ENCODE measurements at places on chromosomes 1 and 21.

DNA sequence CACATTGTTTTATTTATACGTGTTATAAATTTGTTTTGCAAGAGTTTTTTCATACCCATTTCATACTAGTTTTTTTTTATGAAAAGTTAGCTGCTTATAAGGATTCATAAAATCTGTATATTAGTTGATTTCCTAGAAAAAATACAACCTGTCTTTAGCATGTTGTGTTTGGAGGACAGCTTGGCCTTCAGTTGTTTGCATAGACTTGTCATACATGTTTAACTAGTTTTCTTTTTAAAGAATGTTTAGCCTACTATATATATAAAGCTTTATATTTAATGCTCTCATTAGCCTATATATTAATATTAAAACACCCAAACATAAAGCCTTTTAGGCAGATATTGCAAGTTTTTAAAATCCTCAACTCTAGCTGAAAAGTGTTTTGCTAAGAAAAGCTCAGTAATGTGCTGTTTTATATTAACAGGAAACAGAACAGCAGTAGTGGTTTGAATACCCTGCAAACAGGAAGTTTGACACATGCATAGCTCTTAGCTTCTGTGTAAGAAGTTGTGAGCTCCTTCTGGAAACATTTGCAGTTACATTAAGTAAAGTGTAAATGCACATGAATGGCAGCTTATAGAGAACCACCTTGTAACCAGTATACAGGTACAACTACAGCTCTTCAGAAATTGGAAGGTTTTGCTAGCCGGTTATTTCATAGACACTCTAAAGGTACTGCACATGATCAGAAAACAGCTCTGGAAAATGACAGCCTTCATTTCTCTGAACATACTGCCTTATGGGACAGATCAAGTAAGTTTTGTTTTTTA, at the start of gene PRKACB:
Gene PRKACB, plus strand, starts transcription at position 476 of the 770 bp plus-strand sequence. Its CDS starts 91 bp downstream, at position 567.
- DNase-seq = no peak

GRCh38 chr1:111732718-111733117, 6.5 kb downstream of the INKA2 start:
- no peak for DNase-seq

DNA sequence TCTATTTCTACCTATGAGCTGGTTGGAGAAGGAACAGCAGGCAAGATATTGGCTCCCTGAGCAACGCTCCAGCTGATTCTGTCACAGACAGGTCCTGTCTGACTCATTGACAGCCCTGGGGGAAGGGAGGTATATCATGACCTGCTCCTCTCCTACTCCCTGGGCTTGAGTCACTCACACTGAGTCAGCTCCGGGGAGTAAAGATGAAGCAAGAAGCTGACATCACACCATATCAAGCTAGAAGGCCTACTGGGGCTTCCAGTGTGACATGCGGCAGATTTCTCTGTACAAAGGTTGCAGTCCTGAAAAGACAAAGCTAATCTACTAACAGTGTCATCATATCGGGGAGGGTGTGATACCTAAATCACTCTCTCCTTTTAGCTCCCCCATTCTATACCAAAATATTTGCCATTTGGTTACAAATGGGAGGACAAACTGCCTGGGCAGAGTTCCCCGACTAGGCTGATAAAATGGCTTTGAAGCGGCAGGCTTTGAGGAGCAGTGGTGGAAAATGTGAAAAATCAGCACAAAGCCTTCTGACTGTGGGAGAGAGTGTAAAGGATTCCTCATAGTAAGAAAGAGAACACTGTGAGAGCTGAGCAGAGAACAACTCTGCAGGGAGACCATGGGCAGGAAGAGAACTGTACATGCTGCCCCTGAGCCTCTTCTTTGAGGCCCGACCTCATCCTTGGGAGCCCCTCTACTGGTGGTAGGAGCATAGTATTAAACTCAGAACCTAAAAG, 15.5 kb downstream of the PI4KB start:
- DNase-seq = peak; percentile 92

DNA sequence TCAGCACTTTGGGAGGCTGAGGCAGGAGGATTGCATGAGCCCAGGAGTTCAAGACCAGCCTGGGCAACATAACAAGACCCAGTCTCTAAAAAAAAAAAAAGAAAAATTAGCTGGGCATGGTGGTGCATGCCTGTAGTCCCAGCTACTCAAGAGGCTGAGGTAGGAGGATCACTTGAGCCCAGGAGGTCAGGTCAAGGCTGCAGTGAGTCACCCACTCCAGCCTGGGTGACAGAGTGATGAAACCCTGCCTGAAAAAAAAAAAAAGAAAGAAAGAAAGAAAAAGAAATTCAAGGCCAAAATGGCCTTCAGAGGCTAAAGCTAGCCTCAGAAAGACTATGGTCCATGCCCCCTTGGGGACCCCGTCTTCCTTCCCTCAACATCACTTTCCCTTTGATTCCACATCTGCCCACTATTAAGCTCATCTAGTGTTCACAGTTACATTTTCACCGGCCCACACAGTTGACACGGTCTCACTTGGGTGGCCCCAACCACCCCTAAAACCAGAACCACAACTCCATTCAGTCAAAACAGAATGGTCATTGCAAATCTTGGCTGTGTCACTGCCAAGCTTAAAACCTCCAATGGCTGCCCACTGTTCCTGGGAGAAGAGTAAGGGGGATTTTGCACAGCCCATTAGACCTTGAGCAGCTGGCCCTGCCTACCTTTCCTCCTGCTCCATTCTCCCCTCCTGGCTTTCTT, 2.1 kb upstream of the CAPN8 start:
- DNase-seq = no peak

DNA sequence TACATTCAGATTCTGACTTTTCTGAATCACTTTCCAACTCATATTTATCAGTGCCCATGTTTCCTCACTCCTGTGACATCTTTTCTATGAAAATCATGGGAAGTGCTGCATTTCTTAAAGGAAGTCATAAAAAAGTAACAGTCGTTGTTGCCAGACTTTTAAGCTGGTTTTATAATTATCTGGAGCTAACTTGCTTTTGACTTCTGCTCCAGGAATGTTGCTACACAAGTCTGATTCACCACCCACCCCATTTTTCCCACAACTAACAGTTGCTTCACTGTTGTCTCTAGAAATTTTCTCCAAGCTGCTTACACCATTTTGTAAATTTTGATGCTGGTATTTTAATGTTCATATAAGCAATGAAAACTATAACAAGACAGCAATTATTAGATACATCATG, 12.2 kb downstream of the FCRLB start:
- no peak for DNase-seq

DNA sequence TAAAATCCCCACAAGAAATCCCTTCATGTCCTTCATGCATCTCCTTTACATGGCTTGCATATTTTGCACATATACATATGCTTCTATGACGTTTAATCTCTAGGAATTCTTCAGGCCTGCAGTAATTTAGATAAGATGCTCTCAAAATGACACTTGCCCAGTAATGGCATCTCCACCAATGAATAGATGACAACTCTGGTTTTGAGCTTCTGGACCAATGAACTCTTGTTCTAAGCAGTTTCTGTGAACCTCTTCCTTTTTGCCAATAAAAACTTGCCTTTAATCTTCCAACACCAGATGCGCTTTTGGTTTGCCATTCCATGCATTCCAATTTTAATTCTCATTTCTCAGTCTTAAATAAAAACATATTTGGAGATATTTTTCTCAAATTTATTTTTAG, 189.8 kb upstream of the OLFM3 start:
- no peak for DNase-seq

DNA sequence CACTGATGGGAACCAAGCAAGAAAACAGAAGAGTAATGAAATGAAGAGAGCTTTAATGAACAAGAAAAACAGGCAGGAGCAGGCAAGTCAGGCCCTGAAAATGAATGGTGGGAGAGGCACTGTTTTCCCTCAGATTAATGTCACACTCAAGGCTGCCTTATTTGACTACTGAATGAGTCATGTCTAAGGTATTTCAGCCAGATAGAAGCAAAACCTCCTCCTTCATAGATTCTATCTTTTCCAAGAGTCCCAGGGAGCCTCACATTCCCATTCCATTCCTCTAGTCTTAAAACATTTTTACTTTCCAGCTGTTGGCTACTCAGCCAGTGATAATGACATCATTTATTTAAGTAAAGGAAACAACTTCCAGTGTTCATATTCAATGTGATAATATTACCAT, 228.4 kb upstream of the NRIP1 start:
- no peak for DNase-seq

- no peak for DNase-seq
Measured at GRCh38 chr1:53766194-53766742, 27.3 kb upstream of the GLIS1 start.

DNA sequence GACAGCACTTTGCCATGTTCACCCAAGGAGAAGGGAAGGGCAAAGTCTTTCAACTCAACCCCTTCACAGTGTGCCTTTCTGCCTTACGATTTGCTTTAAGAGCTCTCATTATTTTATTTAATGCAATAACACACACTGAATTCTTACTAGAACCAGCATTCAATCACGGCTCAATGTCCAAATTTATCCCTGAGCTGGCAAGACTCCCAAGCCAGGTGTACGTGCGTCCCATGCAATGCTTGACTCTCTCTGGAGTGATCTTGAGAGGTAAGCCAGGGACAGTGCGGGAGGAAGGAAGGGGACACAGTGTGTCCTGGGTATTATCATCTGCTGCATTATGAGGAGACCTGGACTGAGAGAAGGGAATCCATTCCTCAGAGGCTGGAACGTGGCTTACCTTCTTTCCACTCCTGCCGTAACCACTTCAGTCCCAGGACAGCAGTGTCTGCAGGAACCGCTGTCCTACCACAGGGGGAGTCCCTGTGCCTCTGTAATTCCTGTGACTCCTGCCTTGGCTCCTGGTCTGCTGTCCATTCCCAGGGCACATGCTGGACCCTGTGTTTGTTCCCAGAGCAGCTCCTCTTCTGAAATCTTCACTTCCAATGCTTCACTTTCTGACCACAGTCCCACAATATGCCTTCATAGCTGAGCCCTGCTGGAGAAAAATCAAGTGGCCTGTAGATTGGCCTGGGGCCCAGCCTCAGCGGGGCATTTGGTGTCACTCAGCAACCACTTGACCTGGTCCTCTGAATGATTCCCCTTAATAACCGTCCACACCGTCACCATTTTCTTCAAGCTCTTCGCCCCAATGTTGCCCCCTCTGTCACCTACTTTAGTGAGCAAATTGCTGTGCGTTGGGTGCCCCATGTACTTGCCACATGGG, 28.6 kb upstream of the STUM start:
- no peak for DNase-seq

DNA sequence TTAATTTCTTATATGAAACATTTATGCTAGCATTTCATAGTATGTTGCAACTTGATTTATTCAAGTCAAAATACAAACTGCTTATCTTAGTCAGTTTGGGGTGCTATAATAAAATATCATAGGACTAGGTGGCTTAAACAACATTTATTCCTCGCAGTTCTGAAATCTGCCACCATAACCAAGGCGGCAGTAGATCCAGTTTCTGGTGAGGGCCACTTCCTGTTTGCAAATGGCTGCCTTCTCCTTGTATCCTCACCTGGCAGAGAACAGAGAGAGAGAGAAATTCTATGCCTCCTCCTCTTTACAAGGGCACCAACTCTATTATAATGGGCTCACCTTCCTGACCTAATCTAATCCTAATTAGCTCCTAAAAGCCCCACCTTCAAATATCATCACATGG, 76.1 kb upstream of the RGS2 start:
- DNase-seq = peak; percentile 20

GRCh38 chr21:45211661-45212060, 76.0 kb downstream of the POFUT2 start:
- no peak for DNase-seq

DNA sequence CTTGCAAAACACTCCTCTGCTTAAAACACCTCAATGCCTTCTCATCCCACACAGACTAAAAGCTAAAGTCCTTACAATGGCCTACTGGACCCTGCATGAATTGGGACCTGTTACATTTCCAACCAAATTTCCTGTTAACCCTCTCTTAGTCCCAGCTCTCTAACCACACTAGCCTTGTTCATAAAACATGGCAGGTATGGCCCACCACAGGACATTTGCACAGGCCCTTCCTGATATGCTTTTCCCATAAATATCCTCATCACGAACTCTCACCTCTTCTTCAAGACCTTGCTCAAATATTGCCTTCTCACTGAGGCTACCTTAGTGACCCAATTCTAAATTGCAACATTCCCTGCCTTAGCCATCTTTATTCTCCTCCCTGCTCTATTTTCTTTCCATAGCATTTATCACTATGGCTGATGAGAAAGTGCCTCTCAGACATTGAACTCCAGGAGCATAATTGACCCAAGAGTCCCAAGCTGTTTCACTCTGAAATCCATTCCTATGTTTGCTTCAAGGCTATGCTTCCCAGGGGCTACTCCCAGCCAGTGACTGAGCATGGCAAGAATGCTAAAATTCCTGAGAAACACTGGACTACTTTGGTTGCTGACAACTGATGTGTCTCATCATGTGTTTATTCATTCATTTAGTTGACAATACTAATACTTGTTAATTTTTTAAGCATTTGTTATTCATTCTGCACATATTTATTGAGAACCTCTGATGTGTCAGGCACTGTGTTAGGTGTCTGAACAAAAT, 2.7 kb upstream of the PALMD start:
- DNase-seq = no peak

GRCh38 chr1:43274125-43274803, 4.5 kb downstream of the TMEM125 start:
- peak; percentile 69 for DNase-seq

DNA sequence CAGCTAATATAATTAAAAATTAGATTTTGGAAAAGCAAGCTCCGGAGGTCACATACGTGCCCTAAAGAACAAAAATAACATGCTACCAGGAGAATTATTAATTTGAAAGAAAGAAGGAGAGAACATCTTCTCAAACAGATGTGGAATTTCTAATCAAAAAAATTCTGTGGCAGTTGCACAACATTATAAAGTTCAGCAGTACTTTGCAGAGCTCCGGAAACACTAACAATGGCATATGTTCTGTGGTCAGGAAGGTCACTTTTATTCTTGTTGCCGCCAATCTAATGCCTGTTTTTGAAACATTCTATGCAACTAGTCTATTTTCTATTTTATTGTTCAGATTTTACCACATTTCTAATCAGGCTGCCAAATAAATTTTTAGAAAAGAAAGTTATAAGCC, 186.8 kb downstream of the SMYD3 start:
- no peak for DNase-seq

GRCh38 chr1:147349533-147349932, 107.0 kb downstream of the CHD1L start:
- no peak for DNase-seq

- DNase-seq = peak; percentile 87
Measured at GRCh38 chr1:24199291-24199900, 12.3 kb upstream of the IFNLR1 start.

- DNase-seq = no peak
Measured at GRCh38 chr1:238001818-238002217, 111.1 kb upstream of the ZP4 start.

- DNase-seq = no peak
Measured at GRCh38 chr1:14365301-14365988, 233.0 kb upstream of the KAZN start.

GRCh38 chr1:101278845-101279244, 42.0 kb downstream of the S1PR1 start:
- DNase-seq = no peak

- DNase-seq = peak; percentile 43
Measured at GRCh38 chr1:152185544-152186391, 26.7 kb upstream of the RPTN start.

GRCh38 chr1:47262787-47263413, 30.9 kb upstream of the TAL1 start:
- peak; percentile 56 for DNase-seq
